ENCODE measurements at places on chromosomes 6 and 20.

GRCh38 chr6:137801352-137802114 lies 65.5 kb upstream of the TNFAIP3 start:
- DNase-seq = no peak

DNA sequence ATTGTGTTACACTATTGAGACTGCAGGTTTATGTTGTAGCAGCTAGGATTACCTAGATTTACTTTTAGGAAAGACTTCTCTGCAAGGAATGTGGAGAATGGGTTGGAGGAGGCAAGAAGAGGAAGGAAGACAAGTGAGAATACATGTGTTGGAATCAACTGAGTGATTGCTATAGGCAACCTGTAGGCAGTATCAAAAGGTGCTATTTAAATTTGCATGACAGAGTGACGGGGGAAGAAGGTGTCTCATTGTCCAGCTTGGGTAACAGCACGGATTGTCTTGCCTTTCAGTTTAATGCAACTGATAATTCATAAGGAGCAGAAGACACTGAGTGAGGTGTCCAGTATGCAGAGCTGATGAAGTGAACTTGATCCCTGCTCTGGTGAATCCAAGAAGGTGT lies 19.4 kb downstream of the SERPINB9 start:
- no peak for DNase-seq

DNA sequence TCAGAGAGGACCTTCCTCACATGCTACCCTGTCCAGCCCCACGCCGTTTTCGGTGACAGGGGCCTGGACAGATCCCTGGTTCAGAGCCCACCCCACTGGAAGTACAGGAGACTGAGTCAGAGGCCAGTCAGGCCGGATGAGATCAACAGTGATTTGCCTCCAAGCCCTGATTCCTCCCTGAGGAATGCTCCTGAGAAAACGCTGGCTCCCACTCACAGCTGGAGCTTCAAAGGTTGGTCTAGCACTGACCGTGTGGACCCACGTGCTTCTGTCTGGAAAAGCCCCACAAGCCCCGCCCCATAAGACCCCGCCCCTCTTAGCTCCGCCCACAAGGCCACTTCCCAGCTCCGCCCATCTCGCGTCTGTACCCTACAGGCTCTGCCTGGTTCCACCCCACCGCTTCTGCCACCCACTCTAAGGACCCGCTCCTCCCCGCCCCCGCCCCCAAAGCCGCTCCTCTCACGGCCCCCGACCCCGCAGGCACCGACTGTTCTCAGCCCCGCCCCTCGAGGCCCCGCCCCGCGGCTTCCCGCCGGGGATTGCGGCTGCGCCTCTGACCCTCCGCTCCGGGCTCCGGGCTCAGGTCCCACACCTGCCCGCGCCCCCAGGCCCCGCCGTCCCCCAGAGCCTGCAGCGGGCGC lies 64.9 kb upstream of the BHLHE23 start:
- DNase-seq = no peak

GRCh38 chr20:20547221-20547875 lies 165.1 kb downstream of the RALGAPA2 start:
- no peak for DNase-seq

DNA sequence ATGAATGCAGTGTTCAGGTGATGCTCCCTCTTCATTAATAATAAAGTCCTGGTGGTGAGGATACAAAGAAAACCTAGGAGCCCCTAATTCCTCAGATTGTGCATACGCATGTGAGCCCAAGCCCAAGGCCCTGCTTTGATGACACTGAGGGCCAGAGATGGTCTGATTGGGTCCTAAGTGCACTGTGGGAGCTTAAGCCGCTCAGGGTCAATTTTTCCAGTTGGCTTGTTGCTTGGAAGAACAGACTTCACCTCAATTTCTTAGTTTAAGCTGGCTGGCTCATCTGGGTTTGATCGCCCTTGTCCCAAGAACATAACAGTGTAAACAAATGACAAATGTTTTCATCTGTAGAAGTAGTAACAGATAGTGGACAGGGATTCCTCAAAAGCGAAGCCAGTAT lies 41.4 kb downstream of the INSM1 start:
- DNase-seq = no peak

DNA sequence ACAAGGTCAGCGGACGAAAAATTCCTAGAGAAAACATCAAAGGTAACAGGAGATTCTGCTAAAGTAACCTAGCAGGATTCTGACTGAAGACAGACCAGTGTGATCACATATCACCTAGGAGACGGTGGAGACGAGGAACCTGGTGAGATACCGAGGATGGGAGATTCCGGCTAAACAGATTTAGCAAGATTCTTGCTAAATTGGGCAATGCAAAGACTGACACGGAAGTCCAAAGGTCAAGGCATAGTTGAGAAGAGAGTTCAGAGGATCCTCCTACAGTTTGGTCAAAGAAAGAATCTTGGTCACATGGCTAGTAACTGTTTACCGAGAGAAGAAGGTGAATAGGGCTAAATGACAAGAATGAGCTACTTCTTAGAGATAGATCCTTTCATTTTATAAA lies 61.1 kb downstream of the TMEM170B start:
- DNase-seq = no peak
